Right cardiac atrium (tissue), 5 donors: ENCODE measurements at places on chromosomes 6 and 20.

DNA sequence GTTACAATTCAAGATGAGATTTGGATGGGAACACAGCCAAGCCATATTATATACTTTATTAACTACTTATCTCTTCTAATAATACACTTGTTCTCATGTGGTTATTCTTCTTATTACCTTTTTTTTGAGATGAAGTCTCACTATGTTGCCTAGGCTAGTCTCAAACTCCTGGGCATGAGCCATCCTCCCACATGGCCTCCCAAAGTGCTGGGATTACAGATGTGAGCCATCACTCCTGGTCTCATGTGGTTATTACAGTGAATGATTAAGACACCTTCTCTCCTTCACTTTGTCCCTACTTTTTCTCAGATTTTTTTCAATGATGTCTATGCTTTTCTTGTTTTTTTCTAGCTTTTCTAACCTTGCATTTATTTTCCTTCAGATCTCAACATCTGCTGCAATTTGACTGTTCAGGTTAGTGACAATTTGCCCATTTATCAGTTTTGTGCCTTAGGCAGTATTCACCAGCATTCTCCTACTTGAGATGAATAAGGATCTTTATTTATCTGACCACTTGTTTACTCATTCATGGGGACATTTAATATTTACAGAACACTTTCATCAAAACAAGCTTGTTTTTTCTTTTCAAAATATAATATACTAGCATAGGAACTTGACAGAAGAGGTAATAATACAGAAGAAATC lies 105.7 kb downstream of the SLC16A10 start:
- no peak for DNase-seq

DNA sequence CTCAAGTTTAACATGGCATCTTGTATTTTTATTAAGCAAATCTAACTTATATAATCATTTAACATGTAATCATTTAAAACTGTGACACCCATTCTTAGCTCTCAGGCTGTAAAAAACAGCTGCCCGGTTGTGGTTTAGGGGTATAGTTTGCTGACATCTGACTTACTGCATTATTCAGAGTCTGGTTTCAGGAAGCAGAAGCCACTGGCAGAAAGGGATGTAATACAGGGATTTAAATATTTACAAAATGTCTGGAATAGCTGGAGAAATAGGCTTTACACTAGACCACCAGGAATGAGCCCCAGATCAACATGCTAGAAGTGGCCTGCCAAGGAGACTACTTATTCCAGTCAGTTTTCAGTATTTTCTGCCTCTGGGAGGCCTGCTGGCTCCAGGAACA lies 421.1 kb downstream of the CD109 start:
- DNase-seq, result no peak

- DNase-seq, result no peak
Observed at GRCh38 chr6:32845384-32845884, 1.6 kb upstream of the PSMB8 start.

GRCh38 chr6:6581054-6581453 lies 7.5 kb upstream of the LY86 start:
- DNase-seq, result no peak

DNA sequence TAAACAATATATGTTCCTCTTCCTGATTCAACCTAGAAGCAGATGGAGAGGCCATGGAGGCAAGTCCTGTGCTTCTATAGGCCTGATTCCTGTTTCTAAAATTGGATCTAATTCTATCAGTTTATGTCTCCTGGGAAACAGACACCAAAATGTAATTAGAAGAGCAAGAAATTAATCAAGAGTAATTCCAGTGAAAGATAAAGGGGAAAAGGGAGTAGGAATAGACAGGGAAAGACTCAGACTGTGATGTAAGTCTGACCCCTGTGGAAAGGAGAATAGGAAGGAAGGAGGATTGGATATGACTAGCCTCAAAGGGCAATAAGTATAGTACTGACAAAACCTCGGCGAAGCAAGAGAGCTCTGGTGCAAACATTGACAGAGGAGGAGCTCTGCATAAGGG lies 33.9 kb upstream of the FBXO30 start:
- no peak for DNase-seq

DNA sequence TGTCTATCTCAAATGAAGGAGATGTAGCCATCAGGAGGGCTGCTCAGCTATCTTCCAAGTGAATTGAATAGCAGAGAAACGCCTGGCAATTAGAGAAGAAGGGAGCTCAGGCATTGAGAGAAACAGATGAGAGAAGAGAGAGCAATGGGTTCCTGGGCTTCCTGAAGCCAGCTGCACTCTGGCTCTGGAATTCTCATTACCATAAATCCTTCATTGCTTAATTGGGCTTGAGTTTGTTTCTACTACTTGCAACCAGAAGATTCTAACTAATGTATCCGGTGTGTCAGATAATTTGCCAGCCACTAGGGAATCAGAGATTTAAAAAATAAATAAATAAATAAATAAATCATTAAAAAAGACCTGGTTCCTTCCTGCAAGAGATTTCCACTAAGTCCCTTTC lies 25.0 kb upstream of the CDKAL1 start:
- DNase-seq, result no peak

DNA sequence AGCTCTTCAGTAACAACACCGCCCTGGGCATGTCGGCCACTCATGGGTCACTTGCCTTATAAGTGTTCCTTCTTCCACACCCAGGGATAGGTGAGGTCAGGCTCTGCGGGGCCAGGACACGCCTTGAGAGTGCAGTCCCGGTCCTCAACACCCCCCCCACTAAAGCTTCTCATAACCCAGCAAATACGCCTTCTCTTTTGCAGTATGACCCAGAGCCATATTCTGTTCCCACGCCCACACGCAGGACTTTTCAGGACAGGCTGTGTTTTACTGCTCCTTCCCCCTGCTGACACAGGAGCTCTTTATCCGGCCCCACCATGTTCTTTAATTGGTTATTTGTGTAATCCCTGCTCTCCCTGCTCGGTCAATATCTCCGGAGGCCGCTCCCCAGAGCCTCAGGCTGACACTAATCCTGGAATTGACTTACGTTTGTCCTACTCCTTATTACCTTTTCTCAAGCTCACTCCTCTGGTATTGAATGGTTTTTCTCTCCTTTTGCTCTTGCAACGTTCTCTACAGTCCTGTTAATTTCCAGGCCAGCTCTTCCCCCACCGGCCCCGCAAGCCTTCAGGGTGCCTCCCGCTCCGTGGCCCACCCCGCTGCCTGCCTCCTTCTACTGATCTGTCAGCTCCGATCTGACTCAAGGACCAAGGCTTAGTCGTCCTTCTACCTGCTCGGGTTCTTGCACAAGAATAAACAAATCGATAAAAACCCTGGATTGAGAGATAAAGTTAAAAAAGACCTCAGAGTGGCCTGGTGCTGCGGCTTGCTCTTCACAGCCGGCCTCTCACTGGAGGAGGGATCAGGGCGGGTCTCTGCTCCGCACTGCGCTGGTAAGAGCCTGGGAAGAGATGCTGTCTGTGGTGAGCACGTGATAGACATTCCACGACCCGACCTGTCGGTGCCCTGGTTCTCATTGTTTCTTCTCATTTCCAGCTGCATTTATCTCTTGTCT lies 357.5 kb downstream of the ZFAND3 start:
- no peak for DNase-seq

- no peak for DNase-seq
Observed at GRCh38 chr6:97917369-97917768, 634.4 kb upstream of the MMS22L start.

GRCh38 chr6:38212579-38212978 lies 393.1 kb downstream of the ZFAND3 start:
- DNase-seq, result no peak

GRCh38 chr20:10328897-10329255 lies 105.1 kb downstream of the MKKS start:
- no peak for DNase-seq

- DNase-seq, result no peak
Observed at GRCh38 chr20:58976061-58976730, 4.9 kb upstream of the NELFCD start.

DNA sequence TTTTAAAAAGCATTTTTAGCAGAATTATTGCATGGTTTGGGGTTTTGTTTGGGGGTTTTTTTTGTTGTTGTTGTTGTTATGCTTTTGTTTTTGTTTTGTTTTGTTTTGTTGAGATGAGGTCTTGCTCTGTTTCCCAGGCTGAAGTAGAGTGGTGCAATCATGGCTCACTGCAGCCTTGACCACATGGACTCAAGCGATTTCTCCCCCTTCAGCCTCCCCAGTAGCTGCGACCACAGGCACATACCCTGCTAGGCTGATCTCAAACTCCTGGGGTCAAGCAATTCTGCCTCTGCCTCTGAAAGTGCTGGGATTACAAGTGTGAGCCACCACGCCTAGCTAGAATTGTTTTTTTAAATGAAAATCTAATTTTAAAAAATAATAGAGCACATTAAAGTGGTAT lies 35.7 kb downstream of the UBR2 start:
- DNase-seq, result no peak

GRCh38 chr6:122713138-122713537 lies 66.4 kb upstream of the FABP7 start:
- no peak for DNase-seq

- peak; percentile 57 for DNase-seq
Observed at GRCh38 chr6:139533573-139534471, 159.4 kb upstream of the CITED2 start.

DNA sequence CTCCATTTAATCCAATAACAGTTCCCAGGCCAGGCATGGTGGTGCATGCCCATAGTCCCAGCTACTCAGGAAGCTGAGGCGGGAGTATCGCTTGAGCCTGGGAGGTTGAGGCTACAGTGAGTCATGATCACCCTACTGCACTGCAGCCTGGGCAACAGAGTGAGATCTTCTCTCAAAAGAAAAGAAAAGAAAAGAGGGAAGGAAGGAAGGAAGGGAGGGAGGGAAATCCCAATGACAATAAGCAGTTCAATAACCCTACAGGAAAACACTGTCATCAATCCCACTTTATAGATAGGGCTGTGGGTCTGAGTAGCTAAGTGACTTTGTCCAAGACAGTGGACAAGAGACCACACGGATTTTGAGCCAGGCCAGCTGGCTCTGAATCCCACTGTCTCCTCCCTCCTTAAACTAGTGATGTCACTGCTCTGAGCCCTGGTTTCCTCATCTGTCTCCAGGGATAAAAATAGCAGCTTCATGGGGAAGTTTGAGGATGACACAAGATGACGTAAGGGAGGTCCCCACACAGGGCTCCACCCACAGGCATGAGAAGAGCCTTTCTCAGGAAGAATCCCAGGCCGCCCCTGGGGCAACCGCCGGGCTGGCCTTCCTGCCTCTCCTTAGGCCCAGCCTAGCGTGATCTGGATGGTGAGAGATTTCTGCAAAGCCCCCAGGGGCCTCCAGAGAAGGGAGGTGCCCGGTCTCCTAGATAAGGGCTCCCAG lies 7.2 kb upstream of the TRIB3 start:
- peak; percentile 63 for DNase-seq

GRCh38 chr6:46325561-46326530 lies 155.1 kb upstream of the ENPP5 start:
- peak; percentile 60 for DNase-seq

GRCh38 chr6:159790956-159791598 lies 810 bp downstream of the MRPL18 start:
- peak; percentile 58 for DNase-seq

GRCh38 chr6:149082320-149082719 lies 235.2 kb upstream of the TAB2 start:
- peak; percentile 80 for DNase-seq
